ENCODE measurements at places on chromosomes 16 and 17.
A peak's percentile ranks its signal among the peaks of the same experiment; 100 is the strongest.

GRCh38 chr17:76870377-76870714 lies 2.1 kb downstream of the MGAT5B start:
- DNase-seq = no peak

DNA sequence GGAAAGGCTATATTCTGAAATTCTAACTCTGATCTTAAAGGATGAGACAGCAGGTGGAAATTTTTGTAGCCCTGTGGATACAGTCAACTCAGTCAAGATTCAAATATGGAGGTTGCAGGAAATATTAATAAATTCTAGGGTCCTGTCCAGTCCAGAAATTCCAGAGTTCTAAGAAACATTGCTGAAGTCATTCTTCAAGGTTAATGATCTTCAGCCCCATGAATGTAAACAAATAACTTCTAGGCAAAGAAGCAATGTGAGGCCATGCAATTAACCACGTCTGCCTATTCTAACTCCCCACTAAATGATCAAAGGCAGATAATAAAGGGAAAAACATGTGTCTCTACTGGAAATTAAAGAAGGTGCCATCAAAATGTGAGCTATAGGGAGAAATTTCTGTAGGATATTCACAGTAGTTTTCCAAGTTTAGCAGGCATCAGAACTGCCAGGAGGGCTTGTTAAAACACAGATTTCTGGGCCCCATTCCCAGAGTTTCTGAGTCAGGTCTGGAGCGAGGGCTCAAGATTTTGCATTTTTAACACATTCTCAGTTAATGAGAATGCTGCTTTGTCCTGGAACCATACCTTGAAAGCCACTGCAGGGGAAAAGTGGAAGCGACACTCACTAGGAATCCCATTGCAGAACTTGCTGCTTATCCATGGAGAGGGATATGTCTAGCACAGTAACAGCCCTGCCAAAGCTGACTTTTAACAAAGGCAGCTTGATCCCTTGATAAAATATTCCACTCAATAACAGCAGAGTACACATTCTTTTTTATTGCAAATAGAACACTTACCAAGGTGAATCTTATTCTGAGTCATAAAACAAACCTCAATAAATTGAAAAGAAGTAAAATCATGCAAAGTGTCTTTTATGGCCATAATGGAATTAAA lies 61.8 kb downstream of the DNAH3 start:
- peak; percentile 49 for DNase-seq

- no peak for DNase-seq
Observed at GRCh38 chr16:55497558-55497957, 11.3 kb upstream of the LPCAT2 start.

DNA sequence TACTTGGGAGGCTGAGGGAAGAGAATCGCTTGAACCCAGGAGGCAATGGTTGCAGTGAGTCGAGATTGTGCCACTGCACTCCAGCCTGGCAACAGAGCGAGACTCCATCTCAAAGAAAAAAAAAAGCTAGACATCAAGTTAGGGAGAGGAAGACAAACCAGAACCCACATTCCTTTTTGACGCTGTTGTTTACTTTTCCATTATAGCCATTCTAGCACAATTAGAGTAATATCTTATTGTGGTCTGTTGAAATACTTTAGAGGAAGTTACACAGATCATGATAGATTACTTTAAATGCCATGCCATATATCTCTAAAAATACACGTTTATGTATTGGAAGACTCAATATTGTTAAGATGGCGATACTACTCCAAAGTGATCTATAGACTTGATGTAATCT lies 16.5 kb upstream of the ABCC1 start:
- DNase-seq = no peak

- DNase-seq = peak; percentile 48
Observed at GRCh38 chr17:54900457-54901229, at the start of gene TOM1L1. Gene TOM1L1, plus strand, starts transcription at chr17:54900852. Its CDS starts 14 bp downstream, at chr17:54900866.

DNA sequence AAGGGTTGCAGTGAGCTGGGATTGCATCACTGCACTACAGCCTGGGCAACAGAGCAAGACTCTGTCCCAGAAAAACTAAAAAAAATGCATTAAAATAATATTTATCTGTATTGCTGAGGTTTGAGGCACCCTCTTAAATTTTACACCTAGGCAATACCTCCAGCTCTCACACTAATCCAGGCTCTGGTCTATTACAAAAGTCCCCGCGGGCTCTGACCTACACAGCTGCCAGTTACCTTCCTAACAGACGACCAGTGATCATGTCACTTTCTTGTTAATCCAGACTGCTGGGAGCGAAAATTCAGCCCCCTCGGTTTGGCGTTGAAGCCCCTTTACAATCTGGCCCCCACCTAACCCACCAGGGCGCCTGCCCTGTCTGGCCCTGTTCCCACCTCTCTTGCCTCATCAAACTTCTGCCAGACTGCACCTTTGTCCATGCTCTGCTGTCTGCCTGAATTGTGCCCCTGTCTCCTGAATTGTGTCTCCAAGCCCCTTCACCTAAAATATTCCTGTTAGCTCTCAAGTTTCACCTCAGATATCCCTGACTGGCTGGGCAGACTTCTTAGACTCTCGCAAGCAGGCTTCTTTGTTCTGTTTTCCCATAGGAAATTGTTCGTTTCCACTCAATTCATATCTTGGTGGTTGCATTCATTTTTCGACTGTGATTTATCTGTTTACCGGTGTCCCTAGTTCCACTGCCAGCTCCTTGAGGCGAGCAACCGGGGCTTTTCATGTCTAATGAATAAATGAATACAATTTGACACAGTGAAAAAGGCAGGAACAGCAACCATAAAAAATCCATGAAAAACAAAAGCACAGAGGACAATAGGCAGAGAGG lies 65.9 kb downstream of the PITPNC1 start:
- DNase-seq = peak; percentile 37

Data from fibroblast of mammary gland (primary cell).